AG04449 (cell line): ENCODE measurements at places on chromosomes 2 and 18.

DNA sequence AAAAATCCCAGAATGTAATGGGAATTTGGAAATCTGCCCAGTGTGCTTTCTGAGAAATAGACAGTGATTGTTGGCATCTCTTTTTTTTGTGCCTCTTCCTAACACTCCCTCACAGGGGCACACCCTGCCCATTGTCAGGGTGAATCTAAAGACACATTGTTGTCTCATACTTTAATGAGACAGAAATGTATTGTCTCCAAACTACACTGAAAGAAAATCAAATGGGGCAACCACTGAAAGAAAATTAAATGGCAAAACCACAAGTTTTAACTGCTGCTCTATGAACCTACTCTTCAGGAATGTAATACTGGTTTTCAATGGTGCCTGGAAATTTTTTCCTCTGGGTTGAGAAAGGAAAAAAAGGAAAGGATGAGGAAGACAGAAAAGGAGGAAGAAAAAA lies 43.2 kb upstream of the GLS start:
- no peak for DNase-seq

DNA sequence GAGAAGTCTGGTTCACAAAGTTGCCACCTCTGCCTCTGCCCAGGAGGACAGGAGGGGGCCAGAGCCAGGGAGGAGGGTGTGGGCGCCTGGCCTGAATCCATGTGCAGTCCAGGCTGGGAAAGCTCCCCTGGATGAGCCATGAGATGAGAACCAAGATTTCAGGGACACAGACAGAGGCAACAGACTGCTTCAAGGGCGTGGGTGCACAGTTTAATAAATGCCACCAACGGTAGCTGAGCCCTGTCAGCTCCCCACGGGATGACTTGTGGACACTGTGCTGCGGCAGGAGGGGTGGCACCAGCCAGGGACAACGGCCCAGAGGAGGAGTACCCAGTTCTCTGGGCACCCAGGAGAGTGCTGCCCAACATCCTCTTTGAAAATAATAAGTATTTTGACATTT lies 15.2 kb downstream of the CAPG start:
- DNase-seq: no peak

GRCh38 chr2:179932786-179933185 lies 71.4 kb upstream of the ZNF385B start:
- no peak for DNase-seq

DNA sequence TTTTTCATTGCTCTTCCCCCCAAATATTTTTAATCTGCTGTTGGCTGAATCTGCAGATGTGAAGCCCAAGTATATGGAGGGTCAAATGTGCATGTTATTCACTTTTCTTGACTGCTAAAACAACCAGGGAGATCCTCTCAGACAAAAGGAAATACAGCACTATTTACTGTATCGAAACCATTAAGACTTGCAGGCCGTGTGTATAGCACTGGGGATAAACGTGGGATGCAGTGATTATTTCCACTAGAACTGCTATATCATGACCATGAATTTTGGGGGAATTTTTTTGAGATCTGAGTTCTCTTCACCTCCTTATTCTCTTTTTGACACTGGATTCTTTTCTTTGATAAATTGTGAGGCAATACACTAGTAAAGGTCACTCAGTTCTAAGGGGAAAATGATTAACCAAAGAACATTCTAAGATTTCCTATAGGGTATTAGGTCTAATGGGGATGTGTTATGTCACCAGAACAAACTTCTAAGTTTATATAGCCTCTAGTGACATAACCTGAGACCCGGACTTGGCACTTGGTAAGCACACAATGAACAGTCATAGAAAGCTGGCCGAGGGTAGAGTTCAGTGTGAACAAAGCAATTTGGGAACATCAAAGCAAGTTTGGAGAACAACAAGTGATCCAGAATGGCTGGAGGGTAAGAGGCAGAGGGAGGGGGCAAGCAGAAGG lies 14.9 kb upstream of the UGT1A1 start:
- no peak for DNase-seq

DNA sequence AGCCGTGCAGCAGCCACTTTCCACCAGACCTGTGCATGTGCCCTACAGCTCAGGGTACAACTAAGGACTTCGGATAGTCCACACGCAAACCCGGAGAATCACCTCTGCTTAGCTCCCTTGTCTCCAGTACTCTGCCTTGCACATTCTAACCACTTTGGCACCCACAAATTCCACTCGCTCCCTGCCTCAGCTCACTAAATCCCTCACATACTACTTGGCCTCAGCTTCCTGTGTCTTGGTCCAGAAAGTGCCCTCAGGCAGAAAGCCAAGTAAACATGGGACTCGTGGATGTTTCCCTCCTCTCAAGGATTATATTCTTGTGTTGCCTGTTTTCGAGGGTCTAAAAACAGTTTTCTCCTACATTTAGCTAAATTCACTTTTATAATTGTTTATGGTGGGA lies 157.8 kb upstream of the DAPL1 start:
- DNase-seq: no peak

- no peak for DNase-seq
Observed at GRCh38 chr2:80454628-80455027, 150.1 kb upstream of the LRRTM1 start.

GRCh38 chr2:212659441-212659840 lies 120.8 kb upstream of the ERBB4 start:
- DNase-seq: no peak
